ENCODE measurements at places on chromosomes 4 and X.

GRCh38 chr4:33160126-33160525 lies 2440.0 kb downstream of the PCDH7 start:
- no peak for DNase-seq

- no peak for DNase-seq
Measured at GRCh38 chr4:123120473-123120872, 198.1 kb upstream of the NUDT6 start.

DNA sequence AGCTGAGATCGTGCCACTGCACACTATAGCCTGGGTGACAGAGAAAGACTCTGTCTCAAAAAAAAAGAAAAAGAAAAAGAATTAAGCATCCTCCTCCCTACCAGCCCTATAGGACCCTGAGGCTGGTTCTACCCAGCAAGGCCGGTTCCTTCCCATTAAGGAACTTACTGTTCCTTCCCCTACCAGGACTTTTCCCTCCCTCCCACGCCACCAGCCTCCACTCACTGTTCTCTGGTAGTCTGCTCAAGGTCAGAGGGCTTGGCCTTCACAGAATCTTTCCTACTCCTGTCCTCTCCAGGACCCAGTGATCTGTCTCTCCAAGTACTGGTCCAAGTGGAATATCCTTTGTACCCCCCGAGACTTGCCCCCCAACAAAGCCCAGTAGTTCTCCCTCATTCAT lies 1.4 kb downstream of the GRIPAP1 start:
- no peak for DNase-seq

GRCh38 chr4:186666750-186667149 lies 56.9 kb downstream of the FAT1 start:
- DNase-seq = no peak

GRCh38 chr4:114088481-114088880 lies 109.0 kb upstream of the ARSJ start:
- DNase-seq = no peak

DNA sequence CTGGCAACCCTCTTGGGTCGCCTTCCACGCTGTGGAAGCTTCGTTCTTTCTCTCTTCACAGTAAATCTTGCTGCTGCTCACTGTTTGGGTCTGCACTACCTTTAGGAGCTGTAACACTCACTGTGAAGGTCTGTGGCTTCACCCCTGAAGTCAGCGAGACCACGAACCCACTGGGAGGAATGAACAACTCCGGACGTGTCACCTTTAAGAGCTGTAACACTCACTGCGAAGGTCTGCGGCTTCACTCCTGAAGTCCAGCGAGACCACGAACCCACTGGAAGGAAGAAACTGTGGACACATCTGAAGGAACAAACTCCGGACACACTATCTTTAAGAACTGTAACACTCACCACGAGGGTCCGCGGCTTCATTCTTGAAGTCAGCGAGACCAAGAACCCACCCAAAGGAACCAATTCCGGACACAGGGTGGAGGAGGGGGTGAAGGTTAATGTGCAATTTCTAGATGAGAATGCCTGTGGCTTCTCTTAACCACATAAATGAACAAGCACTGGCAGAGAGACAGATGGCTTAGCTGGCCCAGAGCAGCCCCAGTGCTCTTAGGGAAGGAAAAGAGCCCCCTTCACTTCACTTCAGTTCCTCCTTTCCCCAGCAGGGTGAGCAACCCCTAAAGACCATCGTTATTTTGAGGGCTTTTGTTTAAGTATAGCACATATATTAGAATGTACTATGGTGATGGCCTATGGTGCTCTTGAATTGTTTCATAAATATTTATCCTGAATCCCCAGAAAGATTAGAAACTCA lies 73.0 kb downstream of the LUZP4 start:
- no peak for DNase-seq

GRCh38 chrX:135327299-135327698 lies 18.0 kb downstream of the ETDC start:
- no peak for DNase-seq

DNA sequence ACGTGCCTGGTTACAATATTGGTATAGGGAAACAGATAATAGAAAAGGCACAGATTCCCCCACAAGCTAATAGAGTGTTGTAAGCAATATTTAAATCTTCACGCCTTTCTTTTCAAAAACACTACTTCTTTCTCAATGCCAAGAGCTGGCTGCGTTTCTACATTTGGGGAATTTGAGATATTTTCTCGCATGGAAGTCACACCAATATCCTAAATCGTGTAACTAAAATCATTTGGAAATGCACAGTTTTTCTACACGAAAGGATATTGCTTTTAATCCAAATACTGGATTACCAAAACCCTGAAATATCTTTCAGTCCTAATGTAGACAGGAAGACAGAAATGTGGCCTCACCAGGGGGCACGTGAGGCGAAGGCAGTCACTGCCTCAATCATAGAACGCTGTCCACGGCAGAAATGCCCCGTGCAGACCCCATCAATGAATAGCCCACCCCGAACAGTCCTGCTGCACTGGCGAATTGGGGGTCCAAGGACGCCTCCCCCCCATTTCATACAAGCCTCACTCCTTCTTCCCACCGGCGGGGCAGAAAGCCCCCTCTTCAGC lies 106.6 kb downstream of the NSUN7 start:
- no peak for DNase-seq

DNA sequence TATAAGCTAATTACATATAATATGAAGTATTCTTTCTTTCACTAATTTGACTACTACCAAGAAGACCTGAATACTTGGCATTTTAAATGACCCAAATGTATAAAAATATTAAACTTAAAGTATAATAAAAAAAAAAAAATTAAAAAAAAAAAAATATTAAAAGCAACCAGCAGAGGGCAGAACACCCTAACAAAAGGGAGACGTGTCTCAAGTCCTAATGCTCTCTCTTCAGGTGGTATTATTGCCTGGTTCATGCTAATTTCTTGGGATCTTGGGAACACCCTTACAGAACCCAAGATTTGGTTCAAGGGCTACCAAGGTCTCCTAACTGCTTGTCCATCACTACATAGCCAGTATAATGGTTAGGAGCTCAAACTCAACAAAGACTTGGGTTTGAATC lies 754.8 kb downstream of the RAB28 start:
- DNase-seq = no peak

DNA sequence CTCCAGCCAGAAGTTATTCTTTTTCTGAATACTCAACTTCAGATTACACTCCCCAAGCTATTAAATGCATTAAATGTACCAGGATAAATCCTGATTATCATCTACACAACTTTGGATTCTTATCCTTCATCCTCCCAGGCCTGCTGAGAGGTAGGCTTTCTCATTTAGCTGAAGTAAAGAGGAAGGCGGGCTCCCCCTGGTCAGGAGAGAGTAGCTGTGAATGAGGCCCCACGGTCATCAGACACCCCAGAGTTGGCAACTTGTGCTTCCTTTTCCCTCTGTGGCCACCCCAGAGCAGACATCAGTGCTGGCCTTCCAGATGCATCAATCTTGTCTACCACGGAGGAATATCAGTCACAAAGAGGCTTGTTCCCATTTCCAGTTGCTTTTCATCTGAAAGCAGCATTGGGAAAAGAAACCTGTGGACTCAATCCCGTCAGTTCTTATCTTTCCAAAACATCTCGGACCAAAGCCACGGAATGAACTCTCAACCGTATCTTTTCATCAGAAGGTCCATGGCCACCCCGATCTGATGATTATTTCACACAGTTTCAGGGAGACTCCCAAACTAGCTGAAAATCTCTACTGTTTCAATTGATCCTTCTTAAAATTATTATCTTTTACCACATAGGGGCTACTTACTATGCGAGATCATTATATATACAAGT lies 79.2 kb downstream of the FBXO8 start:
- DNase-seq = no peak

DNA sequence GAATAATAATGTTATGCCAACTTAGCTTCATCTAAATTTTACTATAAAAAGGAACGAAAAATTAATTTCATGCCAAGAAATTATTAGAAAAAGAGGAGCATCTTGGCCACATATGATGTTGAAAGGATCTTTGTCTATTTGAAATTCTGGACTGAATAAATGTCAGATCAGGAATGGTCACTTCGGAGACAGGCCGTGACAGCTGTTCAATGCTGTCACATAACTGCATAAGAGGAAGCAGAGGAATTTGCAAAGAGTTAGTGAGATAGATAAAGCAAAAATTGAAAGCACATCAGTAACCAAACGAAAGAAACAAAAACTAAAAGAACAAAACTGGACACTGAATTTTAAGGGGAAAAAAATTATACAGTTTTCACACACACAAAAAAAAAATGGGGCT lies 100.9 kb downstream of the GASK1B start:
- DNase-seq = no peak

DNA sequence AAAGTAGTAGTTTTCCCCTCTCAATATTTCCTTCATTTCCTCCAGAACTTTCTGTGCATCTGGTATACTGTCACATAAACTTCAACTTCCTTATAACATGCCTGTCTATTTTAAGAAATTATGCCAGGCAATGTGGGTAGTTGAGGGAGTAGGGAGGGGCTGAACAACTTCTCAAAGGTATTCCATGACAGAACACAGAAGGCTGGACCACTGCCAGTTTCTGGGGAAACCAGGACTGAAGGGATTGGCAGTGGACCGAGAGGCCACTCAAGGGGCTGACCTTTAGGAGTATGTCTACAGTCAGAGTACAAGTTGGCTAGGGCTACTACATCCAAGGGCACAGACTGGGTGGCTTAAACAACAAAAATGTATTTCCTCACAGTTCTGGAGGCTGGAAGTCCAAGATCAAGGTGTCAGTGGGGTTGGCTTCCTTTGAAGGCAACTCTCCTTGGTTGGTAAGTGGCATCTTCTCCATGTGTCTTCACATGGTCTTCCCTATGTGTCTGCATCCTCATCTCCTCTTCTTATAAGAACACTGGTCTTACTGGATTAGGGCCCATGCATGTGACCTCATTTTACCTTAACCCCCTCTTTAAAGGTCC lies 6.9 kb downstream of the SH3RF1 start:
- no peak for DNase-seq

- no peak for DNase-seq
Measured at GRCh38 chrX:77694491-77694890, 91.5 kb downstream of the ATRX start.
